ENCODE measurements at places on chromosomes 5 and 9.

- no peak for DNase-seq
Measured at GRCh38 chr9:114184866-114185265, 29.5 kb downstream of the COL27A1 start.

DNA sequence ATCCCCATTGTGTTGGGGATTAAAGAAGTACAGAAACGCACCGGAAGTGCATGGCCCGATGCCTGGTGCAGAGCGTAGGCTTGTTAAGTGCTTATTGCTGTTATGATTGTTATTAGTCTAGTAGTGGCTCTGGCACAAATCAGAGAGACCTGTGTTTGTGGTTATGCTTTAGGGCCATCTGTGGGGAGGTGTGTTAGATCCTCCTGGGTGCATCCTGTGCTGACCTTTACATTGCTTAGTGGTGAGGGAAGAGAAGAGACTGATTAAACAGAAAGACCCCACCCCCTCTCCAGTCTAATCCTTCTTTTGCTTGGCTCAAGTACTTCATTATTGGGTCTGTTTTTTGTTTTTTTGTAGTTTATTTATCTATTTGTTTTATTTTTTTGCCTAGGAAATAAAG, 112.7 kb upstream of the SPRY4 start:
- no peak for DNase-seq

DNA sequence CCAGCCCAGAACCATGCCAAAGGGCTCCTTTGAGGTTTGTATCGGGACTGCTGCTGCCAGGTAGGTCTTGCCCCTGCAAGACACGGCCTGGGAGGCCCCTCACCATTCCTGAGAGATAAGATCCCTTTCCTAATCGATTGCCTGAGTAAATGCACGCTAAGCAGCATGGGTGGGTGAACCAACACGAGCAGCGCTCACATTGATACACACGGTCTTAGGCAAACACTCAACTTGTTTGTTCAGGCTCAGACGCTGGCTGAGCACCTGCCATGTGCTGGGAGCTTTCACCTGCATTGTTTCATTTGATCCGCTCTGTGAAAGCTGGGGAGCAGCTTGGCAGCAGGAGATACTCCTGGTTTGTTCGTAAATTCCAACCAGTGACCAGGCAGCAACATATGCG, 76.9 kb upstream of the NEURL1B start:
- DNase-seq, result no peak

DNA sequence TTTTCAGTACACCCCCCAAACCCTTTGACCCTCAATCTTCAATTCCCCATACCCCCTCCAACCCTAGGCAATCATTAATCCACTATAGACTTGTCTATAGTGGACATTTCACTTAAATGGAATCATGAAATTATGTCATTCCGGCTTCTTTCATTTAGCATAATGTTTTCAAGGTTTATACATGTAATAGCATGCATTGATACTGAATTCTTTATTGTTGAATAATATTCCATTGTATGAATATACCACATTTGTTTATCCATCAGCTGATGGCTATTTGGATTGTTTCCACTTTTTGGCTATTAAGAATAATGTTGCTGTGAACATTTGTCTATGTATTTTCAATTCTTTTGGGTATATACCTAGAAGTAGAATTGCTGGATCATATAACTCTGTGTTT, 238.8 kb downstream of the PDE4D start:
- no peak for DNase-seq

DNA sequence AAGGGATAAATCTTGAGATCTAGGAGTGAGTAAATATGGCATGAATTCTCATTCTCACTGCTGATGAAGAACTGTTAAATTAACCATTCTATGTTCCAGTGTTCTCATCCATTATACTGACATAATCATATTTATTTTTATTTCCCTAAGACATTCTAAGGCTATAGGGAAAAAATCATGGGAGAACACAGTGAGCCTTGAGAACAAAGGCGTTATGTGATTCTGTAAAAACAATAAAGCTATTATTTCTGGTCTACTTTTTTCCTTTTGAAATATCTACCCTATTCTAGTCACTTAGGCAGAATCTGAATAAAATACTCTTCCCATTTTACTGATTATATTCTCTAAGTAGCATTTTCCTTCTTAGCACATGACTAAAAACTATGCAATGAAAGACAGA, 155.7 kb upstream of the ADAMTS16 start:
- no peak for DNase-seq

- DNase-seq, result no peak
Measured at GRCh38 chr5:52987711-52988331, 1.3 kb upstream of the ITGA2 start.

DNA sequence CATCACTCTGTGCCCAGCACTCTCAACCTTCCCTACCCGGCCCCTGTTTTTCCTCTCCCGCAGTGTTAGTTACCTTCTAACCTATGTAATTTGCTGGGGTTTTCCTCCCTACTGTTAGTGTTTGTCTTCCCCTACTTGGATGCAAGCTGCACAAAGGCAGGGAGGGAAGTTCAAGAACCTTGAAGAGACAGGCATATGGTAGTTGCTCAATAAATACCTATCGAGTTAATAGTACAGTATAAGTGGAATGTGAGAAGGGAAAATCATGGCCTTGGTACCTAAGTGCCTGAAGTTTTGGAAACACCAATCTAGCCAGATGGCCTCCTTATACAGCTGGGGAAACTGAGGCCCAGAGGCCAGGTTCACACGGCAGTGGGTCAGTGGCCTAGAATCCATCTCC, 24.2 kb downstream of the PDGFRB start:
- no peak for DNase-seq

DNA sequence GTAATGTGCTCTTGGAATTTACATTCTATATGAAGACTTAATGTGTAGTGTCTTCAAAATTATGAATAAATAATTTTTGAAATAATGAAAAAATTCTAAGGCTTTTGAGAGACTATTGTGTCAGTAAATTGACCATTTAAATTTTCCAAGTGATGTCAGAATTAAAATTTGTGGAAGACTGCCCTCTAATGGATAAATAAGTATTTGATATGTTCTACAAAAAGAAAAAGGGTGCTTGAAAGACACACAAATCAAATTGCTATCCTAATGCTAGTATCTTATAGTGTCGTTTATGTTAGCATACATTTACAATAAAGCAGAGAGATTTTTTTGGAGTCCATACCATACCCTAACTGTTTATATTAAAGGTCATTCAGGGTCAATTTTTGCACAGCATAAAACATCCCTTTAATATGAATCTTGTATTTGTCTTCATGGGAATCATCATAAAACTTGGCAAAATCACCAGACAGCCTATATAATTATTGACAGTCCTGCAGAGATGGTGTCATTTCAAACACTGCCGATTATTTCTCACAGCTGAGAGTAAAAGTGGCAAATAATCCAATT, 120.8 kb upstream of the SLC27A6 start:
- peak; percentile 26 for DNase-seq

DNA sequence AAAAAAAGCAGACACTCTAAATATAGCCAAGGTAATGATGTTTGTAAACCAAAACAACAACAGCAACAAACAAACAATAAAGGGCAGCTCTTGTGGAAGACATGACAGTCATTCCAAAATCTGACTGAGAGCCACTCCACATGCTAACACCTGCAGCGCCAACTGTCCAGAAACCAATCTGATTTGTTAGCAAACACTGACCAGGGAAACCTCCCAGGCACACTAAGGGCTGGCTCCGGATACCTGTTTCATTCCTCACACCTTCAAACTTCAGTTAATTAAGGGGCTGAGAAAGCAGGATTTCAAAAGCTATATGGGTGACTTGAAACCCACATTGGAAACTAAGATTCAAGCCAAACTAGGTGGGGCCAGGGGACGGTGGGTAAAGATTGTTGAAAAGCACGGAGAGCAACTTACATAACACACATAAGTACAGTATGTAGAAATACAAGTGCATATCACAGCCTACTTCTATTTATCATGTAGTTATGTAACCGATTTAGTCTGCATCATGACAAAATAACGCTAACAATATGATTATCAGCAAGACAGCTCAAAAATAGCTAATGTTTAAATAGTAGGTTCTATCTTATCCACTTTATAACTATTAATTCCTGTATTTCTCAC, 203.6 kb downstream of the SEMA5A start:
- no peak for DNase-seq

- no peak for DNase-seq
Measured at GRCh38 chr5:89117124-89117644, 234.2 kb upstream of the MEF2C start.

DNA sequence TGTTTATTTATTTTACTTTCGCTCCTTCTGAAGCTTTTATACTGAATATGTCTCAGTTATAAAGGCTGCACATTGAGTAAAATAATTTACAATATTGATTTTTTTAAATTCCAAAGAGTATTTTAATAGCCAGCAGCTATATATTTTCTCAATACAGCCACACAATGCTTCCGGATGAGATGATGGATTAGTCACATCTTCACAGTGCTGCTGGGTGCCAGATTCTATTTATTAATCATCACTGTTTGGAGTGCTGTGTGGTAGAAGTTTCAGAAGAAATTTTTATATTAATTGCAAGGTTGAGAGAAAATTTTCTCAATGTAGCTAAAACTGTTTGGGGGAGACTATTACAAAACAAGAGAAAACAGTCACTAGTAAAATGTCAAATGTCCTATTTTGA, 989.8 kb downstream of the TLE4 start:
- DNase-seq, result no peak

GRCh38 chr5:73654819-73655318, 28.9 kb downstream of the ARHGEF28 start:
- DNase-seq, result no peak

DNA sequence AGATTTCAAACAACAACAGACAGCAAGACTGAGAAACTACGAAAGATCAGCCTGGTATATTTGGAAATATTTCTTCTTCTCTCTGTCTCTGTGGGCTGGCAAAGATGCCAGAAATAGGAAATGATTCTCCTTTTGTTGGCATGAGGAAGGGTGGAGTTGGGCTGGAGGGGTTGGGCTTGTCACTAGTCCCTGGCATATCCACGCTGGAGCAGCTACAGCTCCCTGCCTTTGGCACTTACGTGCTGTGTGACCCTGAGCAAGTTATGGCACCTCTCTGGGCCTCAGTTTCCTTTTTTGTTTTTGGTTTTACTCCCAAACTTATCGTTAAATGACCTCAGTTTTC, 354 bp upstream of the KCNMB1 start:
- no peak for DNase-seq

GRCh38 chr5:81254886-81255559, 21.9 kb downstream of the CKMT2 start:
- DNase-seq, result no peak

- DNase-seq, result no peak
Measured at GRCh38 chr5:54757541-54757940, 227.9 kb downstream of the ESM1 start.

DNA sequence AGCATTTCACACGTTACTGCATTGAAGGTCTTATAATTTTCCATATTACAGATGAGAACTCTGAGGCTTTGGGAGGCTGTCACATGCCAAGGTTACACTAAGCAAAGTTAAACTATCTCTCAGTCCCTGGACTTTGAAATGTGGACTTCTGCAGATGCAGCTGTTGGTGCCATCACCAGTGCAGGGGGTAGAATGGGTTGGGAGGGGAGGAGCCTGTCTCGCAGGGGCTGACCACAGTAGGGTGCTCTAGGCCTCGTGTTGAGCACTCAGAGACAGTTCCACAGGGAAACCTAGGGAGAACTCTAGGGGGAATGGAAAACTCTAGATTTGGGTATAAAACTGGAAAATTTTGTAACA, 220.9 kb downstream of the MAPKAP1 start:
- no peak for DNase-seq

DNA sequence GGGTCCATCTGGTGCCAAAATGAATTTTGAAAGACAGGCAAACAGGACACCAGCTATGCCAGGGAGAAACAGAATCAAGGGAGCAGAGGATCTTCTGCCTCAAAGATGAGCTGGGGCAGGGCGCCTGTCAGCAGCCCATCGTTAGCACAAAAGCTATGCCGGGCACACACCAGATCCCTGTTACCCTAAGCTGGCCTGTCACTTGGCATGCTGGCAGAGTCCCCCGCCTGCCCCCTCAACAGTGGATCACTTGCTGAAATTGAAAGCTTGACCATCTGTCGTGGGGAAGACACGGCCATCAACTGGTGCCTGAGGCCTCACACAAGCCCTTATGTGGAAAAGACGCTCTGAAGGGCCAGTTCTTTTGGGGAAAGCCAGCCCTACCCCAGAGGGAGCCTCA, 256.4 kb downstream of the EBF1 start:
- no peak for DNase-seq

GRCh38 chr5:158170060-158170459, 311.1 kb upstream of the CLINT1 start:
- no peak for DNase-seq

DNA sequence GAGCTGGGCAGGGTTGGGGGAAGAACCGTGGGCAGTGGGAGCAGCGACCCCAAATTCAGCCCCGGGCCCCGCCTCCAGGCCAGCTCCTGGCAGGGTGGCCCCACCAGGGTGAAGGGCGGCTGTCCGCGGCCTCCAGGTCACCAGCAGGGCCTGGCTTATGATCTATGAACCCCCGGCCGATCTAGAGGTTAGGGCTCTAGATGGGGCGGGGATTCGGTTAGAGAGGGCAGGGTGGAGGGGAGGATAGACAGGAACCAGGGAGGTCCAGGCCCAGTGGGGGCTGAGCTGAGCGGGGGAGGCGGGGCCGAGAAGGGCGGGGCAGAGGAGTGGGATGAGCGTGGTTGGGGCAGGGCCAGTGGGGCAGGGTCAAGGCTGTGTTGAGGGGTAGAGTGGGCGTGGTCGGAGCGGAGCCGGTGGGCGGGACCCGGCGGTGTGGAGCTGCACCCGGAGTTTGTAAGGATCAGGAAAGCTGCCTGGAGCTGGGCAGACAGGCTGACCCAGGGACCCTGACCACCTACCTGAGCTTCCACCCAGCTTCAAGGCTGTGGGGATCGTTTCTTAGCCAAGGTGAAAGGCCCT, 29.3 kb upstream of the OBP2B start:
- no peak for DNase-seq

DNA sequence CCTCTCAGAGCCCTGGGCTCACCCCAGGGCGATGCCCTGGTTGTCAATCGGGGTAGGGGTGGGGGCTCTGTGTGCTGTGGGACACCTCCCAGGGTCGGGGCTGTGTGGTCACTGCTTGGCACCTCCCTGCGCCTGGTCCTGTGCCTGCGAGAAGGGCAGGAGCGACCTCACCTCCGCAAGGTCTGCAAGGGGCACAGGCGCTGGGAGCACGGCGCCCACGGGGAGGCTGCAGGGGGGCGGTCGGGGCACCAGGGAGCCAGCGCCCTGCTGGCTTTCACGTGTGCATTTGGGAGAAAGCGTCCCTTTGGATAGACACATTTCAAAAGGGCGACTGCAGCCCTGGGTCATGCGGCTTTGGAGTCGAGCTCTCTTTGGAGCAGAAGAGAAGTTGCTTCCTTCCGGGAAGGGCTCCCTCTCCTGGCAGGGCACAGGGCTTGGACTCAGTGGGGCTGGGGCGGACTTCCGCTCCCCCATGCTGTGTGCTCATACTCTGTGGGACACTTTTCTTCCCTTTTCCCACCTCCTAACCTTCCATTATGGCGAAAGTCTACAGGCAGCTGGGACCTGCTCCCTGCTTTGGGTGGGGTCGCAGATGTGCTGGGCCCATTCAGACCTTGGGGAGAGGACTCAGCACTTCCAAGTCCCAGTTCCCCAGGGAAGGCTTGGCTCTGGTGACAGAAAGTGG, 52.9 kb upstream of the SLC28A3 start:
- no peak for DNase-seq
